ENCODE measurements at places on chromosomes 7 and 10.

DNA sequence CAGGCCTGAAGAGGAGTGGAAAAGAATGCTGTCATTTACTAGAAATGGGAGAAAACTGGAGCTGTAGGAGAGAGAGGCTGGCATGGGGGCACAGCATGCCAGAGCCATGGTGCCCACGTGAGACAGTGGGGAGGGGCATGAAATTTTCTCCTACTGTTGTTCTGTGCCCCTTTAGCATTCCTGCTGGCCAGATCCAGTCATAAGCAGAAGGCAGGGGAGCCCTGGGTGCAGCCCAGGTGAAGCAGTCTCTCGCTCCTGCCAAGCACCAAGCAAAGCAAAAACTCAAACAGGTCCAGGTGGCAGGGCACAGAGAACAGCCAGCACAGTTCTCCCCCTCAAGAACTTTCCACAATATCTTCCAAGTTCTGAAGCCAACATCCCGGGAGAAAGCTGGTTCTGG, 383.2 kb downstream of the TCERG1L start:
- no peak for DNase-seq

DNA sequence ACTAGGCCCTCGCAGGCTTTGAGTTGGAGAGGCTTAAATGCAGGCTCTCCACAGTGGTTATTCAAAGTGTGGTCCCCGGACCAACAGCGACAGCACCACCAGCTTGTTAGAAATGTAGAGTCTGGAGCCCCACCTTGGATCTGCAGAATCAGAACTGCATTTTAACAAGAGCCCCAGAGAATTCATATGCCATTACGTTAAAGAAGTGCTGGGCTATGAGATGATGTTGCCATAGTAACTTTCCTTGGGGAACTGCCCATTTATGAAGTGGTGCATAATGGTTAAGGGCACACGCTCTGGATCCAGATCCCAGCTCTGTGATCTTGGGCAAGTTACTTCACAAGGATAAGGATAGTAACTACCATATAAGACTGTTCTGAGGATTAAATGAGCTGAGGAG, 48.9 kb downstream of the ZCCHC24 start:
- DNase-seq = no peak

DNA sequence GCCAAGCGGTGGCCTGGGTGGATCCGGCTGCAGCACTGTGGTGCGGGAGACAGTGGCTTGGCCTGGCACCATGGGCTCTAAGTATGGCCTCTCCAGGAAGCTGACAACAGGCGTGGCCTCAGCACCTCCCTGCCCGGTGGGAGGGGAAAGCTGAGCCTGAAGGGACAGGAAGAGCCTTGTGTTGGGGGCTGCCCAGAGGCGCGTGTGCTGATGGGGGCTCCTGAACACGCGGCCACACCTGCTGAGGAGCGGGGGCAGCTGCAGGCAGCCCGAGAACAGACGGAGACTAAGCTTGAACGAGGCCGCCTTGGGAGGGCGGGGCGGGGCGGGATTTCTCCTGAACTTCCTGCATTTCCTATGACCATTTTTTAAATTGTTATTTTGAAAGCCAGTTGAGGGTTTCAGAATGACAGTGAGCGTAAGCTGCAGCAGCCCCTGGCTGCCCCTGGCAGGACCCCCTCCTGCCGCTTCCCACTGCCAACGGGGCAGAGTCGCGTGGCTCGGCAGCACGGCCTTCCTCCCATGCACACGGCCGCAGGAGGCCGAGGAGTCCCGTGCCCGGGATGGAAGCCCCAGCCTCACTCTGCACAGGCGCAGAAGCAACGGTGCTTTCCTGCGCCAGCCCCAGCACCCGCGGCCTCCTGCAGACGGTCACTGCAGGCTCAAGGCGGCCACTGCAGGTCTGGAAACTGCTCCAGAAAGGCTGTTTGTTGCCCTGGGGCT, 43.2 kb downstream of the DPYSL4 start:
- no peak for DNase-seq

- no peak for DNase-seq
Measured at GRCh38 chr10:71774916-71775702, 1.8 kb upstream of the VSIR start.

DNA sequence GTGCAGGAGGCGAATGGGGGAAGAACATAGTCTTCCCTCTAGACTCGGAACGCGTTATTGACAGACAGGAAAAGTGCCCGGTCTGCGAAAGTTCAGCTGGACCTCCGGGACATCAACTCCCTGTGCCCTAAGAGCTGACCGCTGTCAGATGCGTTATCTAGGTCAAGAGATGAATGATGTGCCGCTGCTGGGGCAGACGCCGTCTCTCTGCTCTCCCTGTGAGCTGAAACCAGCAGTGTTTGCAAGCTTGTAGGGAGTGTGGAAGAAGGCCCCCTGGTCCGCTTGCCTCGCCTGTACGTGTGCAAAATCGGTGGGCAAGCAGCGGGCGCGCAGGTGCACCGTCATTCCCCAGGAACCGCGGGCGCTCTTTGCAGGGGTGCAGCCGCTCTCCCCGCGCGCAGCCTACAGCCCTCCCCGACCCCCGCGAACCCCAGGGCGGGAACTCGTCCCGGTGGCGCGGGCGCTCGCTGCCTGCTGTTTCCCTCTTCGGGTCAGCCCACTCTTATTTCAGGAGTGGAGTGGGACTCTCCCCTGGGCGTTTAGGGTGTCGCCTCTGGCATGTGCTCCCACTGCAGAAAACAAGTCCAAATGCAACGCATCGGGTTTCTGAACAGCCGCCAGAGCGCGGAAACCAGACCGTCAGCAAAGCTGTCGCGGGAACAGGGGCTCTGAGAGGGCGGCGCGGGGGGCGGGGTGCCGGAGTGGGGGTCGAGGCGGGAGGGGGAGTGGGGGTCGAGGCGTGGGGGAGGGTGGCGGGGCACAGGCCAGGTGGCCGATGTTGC, 1.8 kb upstream of the PFKFB3 start:
- DNase-seq = no peak

- no peak for DNase-seq
Measured at GRCh38 chr10:71517298-71518169, 120.8 kb downstream of the CDH23 start.

GRCh38 chr10:33229252-33229948, 105.1 kb downstream of the NRP1 start:
- DNase-seq = no peak

GRCh38 chr10:102970562-102971340, 52.7 kb downstream of the CNNM2 start:
- DNase-seq = no peak

GRCh38 chr10:79361726-79362397, 14.6 kb downstream of the PPIF start:
- DNase-seq = no peak

- no peak for DNase-seq
Measured at GRCh38 chr7:4025694-4026615, 656.1 kb upstream of the FOXK1 start.

GRCh38 chr10:21919906-21920305, 83.6 kb downstream of the DNAJC1 start:
- DNase-seq = no peak

DNA sequence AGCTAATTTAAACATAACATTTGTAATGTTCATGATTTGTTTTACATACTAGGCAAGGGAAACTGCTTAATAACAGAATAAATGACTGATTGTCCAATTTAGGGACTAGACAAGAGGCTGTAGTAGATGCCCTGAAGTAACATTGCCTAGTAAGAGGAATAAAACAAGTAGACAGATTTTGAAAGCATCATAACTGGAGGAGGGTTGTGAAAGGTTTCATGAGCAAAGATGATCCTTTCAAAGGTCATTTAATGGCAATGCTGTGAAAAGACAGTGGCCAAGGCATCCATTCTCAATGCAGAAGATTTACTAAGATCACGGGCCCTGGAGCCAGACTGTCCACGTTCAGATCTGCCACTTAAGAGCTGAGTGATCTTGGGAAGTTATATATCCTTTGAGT, 44.8 kb upstream of the HHEX start:
- no peak for DNase-seq

DNA sequence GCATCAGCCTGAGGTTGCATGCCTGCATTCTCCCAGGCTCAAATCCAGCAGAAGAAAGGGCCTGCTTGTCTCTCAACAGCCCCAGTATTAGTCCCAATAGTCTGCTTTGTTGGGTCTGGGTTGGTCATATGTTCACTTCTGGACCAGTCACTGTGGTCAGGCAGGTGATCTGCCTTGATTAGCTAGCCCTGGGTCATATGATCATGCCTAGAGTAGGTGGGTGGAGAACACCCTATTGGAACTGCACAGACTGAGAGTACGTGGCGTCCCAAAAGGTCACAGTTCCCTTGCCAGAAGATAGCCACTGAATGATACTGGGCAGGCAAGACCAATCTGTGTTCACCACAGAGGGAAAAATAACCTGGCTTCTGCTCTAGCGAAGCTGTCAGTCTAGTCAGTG, 80.1 kb downstream of the SH2D4B start:
- no peak for DNase-seq

DNA sequence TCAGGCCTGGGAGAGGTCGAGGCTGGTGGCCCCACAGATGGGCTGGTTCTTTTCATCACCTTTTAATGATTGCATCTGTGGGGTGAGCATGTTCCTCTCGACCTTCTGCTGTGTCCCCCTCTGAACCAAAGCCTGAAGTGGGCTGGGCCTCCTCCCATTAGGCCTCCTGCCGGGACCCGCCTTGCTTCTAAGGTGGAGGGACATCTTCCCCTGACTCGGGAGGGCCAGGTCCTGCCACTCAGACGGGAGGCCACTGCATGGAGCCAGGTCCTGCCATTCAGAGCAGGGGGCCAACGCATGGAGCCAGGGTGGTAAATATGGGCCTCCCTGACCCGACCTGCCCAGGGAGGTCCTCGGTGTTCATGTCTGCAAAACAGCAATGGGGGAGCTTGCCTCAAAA, 188.4 kb downstream of the EBF3 start:
- no peak for DNase-seq

- no peak for DNase-seq
Measured at GRCh38 chr7:144019457-144019856, 19.3 kb downstream of the OR6B1 start.
